ENCODE measurements at places on chromosomes 11 and 22.

- DNase-seq: no peak
Measured at GRCh38 chr22:44925465-44926123, 84.2 kb downstream of the PHF21B start.

DNA sequence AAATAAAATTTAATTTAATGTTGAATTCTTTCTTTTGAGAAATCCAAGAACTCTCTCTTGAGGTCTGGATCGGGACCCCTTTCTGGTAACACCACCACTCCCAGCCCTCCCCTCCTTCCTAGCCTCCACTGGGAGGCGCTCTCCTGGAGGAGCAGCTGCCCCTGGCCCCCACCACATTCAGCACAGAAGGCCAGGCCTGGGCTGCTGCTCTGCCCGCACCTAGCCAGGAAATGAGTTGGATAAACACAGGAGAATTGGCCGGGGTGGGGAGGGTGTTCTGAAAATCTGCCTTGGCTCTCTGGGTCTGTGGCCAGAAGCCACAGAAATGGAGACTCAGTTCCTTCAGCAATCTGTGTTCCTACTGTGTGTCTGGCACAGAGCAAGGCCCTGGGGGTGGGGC is 31.2 kb downstream of the C22orf42 start:
- no peak for DNase-seq

- no peak for DNase-seq
Measured at GRCh38 chr11:66603072-66603471, 10.1 kb downstream of the CCS start.

DNA sequence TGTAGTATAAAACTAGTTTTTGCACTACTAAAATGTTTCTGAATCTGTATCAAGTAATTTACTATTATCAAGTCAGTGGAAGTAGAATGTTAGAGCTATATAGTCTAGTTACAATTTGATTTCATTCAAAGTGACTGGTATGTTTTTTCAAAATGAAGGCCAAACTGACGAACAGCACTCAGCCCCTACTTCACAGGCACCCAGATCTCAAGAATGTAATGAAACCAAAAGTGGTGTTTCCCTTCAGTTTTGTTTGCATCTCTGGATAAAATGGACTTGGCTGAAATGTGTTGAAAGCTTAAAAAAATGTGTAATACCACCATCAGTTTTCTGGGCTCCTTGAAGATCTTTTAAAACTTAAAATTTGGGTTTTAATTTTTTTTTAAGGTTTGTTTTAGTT is 46.4 kb downstream of the QSER1 start:
- no peak for DNase-seq

- no peak for DNase-seq
Measured at GRCh38 chr22:49509016-49509415, 318.7 kb downstream of the BRD1 start.

- no peak for DNase-seq
Measured at GRCh38 chr11:76265771-76266241, 59.5 kb upstream of the WNT11 start.

DNA sequence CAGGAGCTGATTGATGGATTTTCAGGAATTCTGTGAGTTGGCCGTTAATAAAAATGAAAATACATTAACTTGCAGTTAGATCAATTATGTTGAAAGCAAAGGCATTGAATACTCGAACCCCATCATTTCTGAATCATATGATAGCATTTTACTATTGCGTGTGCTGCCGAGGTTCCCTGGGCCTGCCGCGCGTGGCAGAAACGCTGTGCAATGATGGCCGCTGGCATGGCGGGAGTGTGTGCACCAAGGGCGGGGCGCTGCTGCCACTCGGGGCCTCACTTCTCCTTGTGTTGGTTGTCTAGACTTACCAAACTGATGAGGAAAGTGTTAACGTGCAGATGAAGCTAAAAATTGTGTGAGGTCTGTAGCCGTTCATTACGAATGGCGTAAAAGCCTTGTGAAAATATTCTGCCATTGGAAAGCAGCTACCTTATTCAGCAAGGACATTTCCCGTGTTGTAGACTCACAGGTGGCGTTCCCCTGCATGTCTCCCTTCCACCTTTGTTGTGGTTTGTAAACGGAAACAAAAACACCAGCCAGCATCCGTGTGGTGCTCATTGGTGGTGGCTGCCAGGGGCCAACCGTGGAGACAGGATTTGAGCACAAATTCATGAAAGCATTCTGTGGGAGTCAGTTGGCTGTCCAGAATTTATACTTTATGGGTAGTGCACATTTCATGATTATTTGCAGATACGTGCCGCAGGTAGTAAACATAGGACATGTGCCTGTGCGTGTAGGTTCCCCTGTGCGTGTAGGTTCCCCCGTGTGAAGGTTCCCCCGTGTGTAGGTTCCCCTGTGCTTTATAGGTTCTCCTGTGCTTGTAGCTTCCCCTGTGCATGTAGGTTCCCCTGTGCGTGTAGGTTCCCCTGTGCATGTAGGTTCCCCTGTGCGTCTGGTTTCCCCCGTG is 5.9 kb upstream of the GRAMD4 start:
- DNase-seq: peak; percentile 38

- DNase-seq: no peak
Measured at GRCh38 chr11:123547180-123547579, 107.2 kb downstream of the SCN3B start.

- no peak for DNase-seq
Measured at GRCh38 chr11:23540101-23540561, 679.9 kb upstream of the CCDC179 start.

- DNase-seq: no peak
Measured at GRCh38 chr22:24496661-24497060, 1.5 kb downstream of the UPB1 start.

DNA sequence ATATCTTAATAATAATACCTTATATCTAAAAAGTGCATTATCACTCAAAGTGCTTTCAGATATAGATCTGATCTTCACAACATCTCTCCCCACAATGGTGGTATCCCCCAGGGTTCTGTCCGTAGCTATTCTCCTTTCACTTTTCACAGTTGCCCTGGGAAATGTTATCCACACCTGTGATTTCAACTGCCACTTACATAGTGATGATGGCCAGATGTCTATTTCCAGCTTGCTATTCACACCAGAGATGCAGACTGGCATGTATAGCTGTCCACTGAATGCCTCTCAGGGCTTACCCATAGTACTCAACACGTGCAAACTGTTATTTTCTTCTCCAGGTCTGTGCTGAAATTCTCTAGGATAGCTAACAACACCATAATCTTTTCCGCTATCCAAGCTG is 724.7 kb downstream of the DLG2 start:
- no peak for DNase-seq

GRCh38 chr11:44133335-44133946 is 38.0 kb downstream of the EXT2 start:
- DNase-seq: no peak

GRCh38 chr22:47030143-47030661 is 267.8 kb downstream of the TBC1D22A start:
- DNase-seq: no peak

DNA sequence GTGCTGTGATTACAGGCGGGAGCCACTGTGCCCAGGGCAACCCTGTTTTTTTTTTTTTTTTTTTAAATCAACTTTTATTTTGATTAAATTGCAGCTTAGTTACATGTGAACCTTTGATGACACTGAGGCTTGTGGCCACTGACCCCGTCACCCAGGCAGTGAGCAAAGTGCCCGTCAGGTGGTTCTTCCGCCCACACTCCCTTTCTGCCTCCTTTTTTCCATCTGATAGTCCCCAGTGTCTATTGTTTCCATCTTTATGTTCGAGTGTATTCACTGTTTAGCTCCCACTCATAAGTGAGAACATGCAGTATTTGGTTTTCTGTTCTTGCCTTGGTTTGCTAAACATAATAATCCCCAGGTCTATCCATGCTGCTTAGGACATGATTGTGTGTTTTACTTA is 110.9 kb upstream of the GRK3 start:
- DNase-seq: no peak

DNA sequence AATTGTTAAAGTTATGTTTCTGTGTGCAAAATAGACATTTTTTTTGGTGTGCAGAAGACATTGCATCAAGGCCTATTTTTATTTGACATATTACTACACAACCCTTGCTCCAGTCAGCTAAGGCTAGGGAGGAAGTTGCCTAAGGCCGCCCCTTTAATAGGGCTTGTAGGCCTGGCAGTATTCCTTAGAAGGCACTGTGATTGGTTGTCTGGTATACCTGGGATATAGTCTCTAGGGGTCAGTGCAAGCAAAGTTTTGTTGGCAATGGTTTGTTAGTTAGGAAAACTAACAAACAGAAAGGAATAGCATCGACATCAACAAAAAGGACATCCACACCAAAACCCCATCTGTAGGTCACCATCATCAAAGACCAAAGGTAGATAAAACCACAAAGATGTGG is 16.9 kb downstream of the CCDC15 start:
- no peak for DNase-seq

- DNase-seq: no peak
Measured at GRCh38 chr11:110728476-110728875, 16.2 kb upstream of the ARHGAP20 start.

- no peak for DNase-seq
Measured at GRCh38 chr11:100922121-100922520, 207.5 kb downstream of the PGR start.

DNA sequence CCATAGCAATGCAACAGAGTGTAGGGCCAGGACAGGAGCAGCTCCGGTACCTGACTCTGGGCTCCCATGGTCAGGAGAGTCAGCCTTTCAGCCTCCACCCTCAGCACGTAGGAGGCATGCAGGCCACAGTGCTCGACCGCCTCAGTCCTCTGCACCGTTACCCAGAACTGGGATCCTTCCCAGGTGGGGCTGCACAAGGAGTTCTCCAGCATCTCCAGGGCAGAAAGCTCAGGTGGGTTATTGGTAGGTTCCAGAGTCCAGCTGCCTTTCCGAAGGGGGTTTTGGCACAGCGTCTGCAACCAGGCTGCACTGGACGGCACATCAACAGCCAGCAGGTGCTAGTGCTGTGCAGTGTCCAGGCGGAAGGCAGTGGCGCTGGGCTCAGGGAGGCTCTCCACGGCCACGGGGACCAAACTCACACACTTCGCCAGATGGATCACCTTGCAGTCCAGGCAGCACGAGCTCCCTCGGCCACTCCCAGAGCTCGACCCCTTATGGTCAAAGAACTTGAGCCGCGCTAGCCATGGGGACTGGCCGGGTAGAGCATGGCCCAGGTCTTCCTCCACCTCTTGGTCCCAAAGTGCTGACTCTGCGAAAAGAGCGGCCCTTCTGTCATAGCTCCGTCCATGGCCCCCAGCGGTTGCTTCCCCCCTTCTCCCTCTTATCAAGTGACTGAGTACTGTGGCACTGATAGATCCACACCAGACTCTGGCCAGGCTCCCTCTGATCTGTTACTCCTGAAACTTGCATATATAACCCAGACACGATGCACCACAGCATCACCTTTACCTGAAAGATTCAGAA is 6.9 kb upstream of the PHOX2A start:
- no peak for DNase-seq

DNA sequence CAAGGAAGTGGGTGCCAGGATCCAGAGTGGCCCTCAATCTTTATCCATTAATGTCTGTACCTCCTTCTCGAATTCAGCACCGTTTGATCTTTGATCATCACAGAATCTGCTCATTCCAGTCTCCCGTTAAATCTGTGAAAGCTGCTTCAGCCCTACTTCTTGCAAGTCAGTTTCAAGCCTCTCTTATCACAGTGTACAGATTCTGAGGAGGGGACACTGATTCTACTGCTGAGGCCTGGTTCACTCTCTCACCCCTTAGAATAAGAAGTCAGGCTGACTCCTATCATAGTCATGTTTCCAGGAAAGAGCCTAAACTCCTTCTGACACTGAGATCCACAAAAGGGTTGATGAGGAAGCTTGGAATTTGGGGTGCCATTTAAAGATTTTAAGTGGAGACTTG is 39.0 kb downstream of the MAML2 start:
- no peak for DNase-seq

DNA sequence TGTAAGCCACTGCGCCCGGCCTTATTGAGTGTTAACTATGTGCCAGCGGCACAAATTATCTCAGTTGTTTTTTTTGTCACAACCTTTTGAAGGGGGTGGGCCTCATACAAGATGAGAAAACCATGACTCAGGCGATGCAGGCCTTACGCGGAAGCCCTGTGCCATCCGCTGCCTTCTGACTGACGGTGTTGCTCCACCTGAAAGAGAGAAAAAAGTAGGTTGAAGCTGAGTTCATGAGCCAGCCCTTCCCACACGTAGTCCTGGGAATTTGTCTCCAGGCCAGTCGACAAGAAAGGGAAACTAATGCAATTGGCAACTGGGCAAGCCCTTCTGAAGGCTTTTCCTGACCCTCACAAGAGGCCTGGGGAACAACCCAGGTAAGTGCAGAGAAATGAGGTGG is 96.9 kb upstream of the CRYBB3 start:
- DNase-seq: no peak

DNA sequence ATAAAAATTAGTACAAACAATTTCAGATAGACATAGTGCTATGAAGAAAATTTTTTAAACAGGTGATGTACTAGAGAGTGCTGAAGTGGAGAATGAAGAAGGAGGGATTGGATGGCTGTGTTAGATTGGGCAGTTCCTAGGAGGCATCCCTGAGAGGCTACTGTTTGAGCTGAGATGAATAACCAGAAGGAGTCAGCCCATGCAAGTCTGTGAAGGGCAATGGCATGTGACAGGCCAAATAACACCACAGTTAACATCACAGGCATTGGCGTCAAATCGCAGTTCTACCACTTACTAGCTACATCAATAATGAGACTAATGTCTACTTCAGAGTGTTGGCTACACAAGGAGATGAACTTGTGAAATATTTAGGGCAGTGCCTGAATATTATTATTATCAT is 35.4 kb downstream of the HORMAD2 start:
- DNase-seq: no peak

- DNase-seq: no peak
Measured at GRCh38 chr11:749731-750130, 2.5 kb downstream of the TALDO1 start.

- DNase-seq: no peak
Measured at GRCh38 chr22:23120415-23120899, 21.3 kb downstream of the RSPH14 start.

DNA sequence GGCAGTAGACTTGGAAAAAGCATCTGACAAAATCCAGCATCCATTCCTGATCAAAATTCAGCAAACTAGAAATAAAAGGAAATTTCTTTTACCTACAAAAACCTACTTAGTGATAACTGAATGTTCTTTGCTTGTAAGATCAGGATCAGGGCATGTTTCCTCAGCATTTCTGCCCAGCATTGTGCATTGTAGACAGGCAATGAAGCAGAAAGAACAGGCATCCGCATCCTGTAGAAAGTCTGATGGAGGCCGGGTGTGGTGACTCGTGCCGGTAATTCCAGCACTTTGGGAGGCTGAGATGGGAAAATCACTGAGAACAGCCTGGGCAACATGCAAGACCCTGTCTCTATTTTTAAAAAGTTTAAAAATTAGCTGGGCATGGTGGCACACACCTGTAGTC is 32.5 kb upstream of the PANX2 start:
- no peak for DNase-seq

GRCh38 chr11:95762534-95762933 is 27.0 kb downstream of the FAM76B start:
- no peak for DNase-seq
